Upper lobe of right lung (tissue), 1 donor: ENCODE measurements at places on chromosomes 13 and 19.
A peak's percentile ranks its signal among the peaks of the same experiment; 100 is the strongest.

- no peak for DNase-seq
Measured at GRCh38 chr19:4140237-4140711, 13.2 kb upstream of the CREB3L3 start.

DNA sequence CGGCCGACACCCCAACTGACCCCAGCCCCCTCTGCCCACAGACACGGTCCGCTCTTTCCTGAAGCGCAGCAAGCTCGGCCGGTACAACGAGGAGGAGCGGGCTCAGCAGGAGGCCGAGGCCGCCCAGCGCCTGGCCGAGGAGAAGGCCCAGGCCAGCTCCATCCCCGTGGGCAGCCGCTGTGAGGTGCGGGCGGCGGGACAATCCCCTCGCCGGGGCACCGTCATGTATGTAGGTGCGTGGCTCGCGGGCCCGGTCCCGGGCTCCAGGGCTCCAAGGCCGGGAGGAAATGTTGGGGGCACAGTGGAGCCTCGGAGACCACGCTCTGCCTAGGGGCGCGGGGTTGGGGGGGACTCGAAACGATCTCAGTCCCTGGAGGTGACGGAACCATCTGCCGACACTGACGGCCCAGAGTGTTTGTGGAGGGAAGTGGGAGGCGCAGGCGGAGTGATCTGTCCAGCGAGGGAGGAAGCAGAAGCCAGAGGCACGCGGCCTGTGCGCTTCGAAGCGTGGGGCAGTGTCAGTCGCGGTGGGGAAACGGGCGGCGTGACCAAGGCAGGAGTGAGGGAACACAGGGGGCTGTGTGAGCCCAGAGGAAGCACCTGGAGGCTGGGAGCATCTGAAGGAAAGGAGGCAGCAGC is 6.3 kb downstream of the TBCB start:
- DNase-seq, result no peak

GRCh38 chr19:49497047-49497788 is 984 bp downstream of the RPS11 start:
- DNase-seq, result peak; percentile 88

GRCh38 chr19:28608292-28608691 is 604.7 kb downstream of the UQCRFS1 start:
- DNase-seq, result no peak

DNA sequence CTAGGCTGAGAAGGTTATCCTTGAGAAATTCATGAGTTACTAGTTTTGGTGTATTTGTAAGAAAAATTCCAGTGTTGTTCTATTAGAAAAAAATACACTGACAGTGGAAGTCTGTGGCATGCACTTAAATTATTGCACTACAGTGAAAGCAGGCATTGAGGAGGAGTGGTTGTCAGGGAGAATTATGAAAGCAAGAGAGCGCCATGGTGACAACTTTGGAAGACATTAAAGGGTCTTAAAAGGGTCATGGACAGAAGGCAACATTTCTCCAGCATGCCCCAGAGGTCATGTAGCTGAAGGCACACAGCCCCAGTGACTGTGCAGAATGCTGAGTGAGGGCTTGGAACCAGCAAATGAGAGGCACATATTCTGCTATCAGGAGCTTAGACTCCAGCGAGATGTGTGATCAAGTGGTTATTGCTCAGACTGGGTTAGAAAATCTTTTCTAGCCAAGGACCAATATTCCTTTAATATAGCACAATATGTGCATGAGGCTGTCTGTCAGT is 292.7 kb downstream of the OLFM4 start:
- DNase-seq, result no peak

DNA sequence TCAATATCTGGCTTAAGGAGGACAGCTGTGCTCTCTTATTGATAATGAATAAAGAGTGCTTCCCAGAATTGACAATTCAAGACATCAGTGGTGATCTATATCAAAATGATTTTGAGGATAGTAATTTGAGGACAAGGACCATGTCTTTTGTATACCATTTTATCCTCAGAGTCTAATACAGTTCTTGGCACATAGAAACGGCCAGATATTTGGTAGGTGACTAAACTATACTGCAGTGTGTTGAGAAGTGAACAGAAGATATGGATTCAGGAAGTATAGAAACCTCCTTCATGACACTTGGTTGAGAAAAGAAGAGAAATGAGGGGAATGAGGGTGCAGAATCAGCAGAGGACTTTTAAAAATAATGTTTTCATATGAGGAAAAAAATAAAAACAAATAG is 16.1 kb upstream of the LMO7 start:
- no peak for DNase-seq

DNA sequence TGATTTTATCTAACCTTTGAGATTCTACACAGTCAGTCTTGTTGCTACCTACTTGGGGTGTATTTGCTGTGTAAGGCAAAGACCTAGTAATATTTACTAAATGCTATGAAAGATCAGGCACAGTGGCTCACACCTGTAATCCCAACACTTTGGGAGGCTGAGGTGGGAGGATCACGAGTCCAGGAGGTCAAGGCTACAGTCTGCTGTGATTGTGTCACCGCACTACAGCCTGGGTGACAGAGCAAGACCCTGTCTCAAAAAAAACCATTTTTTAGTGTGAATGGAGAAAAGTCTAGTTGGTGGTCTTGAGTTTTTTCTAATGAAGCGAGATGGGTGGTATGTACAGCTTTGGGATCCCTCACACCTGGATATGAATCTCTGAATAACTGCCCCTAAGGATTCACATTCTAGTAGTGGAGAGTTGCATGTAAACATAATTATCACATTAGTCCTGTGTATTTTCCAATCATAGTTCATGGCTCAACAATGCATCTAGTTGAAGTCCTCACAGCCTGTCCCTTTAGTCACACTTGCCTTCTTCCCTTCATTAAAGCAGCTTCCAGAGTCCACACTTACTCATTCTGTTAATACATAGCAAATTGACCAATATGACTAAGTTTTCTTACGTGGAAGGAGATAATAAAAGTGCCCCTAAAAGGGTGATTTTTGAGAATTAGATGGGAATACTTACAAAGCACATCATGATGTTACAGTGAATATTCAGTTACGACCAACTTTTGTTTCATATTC is 7.5 kb downstream of the RPL21 start:
- DNase-seq, result no peak

DNA sequence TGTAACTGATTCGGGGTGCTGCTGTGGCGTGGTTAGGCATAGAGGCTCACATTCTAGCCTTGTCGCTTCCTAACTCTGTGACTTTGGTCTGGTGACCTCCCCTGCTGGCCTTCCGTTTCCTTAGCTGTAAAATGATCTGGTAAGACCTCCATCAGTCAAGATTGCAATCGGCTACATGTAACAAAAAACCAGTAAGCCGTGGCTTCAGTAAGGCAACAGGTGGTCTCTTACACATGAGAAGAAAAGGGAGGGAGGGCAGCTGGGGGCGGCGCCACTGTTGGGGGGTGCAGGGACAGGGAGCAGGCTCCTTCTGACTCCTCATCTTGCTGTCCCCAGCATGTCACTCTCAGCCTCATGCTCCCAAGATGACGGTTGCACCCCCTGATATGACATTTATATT is 148.0 kb downstream of the SIPA1L3 start:
- DNase-seq, result no peak
